Urinary bladder (tissue), 4 donors: ENCODE measurements at places on chromosomes 5 and 9.

- DNase-seq = no peak
Measured at GRCh38 chr5:59276325-59276675, 617.2 kb downstream of the PDE4D start.

- DNase-seq = no peak
Measured at GRCh38 chr5:96783326-96783725, 24.4 kb downstream of the ERAP1 start.

DNA sequence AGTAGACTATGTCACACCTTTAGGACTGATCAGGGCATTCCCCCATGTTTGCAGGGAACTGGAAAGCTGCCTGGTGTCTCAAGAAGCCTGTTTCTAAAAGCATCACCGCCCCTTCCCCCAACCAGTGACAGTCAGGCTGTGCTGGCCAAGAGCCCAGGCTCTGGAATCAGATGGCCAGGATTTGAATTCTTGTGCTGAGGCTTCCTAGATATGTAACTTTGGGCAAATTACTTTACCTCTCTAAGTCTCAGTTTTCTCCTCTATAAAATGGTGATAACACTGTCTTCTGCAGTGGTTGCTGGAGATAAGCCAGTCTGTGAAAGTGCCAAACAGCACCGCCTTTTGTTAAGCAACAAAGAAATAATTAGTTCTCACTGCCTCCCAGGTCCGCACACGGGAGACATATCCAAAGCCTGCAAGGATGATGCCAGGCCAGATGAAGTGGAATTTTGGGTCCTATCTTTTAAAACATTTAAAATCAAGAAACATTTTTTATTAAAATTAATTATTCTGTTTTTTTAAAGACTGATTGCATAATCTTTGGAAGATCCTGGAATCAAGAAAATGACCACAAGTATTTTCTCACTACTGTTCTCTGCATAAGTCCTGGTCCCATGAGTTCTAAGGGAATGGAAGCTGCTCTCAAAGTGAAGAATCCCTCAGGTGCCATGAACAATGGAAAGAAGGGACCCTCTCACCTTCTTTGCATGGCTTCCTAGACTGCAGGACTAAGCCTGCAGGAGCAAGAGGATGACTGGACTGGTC is 13.9 kb downstream of the SLC31A2 start:
- DNase-seq = no peak

- DNase-seq = no peak
Measured at GRCh38 chr9:112433499-112434392, 52.9 kb upstream of the KIAA1958 start.

GRCh38 chr9:77794985-77795384 is 146.9 kb upstream of the GNA14 start:
- DNase-seq = no peak

GRCh38 chr5:82313016-82313415 is 34.9 kb upstream of the RPS23 start:
- DNase-seq = no peak

GRCh38 chr5:129001841-129002526 is 36.7 kb downstream of the SLC27A6 start:
- no peak for DNase-seq

DNA sequence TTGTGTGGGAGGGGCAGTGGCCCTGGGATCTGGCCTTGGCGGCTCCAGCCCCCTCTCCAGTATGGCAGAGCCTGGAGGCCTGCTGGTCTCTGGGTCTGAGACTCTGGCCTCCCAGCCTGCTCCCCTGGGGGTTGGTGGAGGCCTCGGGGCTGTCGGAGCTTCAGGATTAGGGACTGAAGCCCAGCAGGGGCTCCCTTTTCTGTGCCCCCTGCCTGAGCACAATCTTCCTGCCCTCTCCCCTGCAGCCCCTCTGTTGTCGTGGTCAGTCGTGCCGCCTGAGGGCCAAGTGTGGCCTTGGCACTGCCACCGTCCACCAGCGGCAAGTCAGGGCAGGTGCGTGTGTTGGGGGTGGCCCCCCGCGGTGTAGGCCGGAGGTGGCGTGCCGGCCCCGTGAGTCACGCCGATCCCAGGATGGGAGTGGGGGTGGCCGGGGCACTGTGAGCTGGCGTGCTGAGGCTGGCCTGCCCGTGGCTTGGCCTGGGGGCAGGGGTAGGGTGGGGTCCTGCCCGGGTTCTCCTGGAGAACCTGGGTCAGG is 53.6 kb downstream of the RXRA start:
- DNase-seq = no peak

- DNase-seq = no peak
Measured at GRCh38 chr9:89363921-89364665, 45.8 kb downstream of the SECISBP2 start.

GRCh38 chr9:107389617-107390071 is 99.9 kb downstream of the KLF4 start:
- DNase-seq = no peak

- DNase-seq = no peak
Measured at GRCh38 chr5:6772886-6773285, 59.7 kb downstream of the TENT4A start.

DNA sequence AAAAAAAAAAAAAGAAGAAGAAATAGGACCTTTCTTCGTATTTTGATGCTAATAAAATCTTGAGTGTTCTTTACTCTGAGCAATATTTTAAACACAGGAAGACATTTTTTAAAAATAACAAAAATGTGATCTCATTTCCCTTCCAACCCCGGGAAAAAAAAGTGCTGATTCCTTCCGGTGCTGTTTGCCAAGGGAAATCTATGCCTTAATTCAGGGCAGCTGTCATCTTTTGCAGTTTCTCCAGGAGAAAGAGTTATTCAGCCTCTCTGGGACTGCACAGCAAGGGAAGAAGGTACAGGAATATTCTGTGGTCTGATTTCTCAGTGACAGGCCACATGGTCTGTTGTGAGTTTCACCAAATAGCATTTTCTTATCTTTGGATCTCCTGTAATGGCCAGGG is 291.9 kb upstream of the IRX1 start:
- DNase-seq = peak; percentile 33

DNA sequence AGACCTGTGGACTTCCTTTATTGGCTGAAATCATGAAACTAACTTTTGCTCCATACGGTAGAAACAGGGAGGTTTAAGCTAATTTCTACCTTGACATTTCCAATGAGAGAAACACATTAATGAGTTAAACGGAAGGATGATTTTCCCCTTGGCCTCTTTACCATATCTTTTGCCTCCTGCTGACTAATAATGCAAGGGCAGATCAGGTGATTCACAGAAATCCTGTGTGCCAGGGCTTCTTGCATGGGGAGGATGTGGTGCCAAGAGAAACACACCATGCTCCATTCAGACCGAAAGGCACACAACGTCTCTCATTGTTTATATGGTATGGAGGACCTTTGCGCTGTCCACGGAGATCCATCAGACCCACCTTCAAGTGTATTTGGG is 17.4 kb upstream of the PRLR start:
- no peak for DNase-seq

GRCh38 chr5:153445875-153446579 is 44.4 kb upstream of the GRIA1 start:
- DNase-seq = no peak

- no peak for DNase-seq
Measured at GRCh38 chr5:154474396-154475334, 3.4 kb downstream of the HAND1 start.

DNA sequence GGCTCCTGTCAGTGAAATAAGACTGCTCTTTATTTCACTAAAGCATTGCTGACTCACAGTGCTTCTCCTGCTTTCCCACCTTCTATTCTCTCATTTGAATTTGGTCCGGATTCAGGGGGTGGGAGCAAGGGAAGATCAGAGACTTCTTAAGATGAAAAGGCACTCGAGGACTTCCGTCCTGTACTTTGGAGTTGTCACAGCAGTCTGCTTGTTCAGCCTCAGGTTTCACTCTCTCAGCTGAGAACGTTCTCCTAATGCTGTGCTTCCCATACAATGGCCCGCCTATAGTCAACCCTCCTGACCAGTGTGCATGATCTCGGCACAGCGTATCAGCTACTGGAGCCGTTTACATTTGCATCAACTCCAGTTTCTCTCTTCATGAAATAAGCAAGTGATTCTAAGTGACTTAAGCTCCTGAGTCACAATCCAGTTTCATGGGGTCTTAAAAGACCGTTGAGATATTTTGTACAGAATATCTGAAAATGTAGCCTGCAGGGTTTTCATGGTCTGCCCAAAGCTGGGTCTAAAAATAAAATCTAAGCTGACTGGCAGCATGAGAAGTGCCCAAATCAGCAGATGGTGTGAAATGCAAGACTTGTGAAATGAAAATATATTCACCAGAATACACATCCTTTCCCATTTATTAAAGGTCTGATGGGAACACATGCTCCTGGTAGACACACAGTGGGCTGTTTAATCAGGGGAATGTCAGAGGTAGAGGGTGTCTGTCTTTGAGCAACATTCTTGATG is 145.0 kb downstream of the ADCY2 start:
- no peak for DNase-seq

DNA sequence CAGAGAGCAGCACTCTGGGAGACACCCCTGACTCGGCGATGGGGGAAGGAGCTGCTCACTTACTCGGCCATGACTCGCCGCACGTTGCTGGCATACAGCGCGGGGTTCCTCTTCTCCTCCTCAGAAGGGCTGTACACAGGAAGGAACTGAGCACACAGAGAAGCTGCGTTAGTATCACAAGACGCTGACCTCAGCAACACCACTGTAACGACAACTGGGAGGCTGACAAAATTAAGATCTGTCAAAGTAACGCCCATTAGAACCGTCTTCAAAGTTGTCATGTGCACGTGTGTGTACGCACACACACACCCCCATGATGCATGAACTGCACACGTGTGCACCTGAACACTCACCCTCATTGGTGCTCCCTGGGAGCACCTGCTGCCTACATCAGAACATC is 32.1 kb upstream of the SLC6A3 start:
- DNase-seq = no peak

GRCh38 chr5:20522905-20523482 is 535.0 kb upstream of the CDH18 start:
- no peak for DNase-seq

GRCh38 chr5:168039566-168040248 is 251.7 kb upstream of the WWC1 start:
- DNase-seq = no peak

DNA sequence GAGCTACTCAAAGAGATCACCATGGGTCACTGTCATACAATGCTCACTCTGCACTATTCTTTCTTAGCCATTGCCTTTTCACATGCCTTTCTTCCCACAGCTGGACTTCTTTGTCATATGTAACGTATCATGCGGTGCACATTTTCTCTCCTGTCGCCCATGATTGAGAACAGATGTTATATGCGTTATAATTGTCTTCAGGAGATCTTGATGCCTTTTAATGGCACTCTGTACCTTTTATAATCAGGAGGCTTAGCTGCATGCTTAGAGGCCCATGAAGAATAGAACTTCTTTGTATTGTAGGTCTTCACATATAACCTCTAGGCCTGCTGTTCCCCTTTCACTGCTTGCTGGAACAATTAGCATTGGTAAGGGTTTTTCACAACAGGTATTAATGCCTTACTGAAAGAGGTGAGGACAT is 436.1 kb downstream of the CDH10 start:
- DNase-seq = no peak

GRCh38 chr5:147645197-147645596 is 135.3 kb upstream of the DPYSL3 start:
- DNase-seq = no peak

DNA sequence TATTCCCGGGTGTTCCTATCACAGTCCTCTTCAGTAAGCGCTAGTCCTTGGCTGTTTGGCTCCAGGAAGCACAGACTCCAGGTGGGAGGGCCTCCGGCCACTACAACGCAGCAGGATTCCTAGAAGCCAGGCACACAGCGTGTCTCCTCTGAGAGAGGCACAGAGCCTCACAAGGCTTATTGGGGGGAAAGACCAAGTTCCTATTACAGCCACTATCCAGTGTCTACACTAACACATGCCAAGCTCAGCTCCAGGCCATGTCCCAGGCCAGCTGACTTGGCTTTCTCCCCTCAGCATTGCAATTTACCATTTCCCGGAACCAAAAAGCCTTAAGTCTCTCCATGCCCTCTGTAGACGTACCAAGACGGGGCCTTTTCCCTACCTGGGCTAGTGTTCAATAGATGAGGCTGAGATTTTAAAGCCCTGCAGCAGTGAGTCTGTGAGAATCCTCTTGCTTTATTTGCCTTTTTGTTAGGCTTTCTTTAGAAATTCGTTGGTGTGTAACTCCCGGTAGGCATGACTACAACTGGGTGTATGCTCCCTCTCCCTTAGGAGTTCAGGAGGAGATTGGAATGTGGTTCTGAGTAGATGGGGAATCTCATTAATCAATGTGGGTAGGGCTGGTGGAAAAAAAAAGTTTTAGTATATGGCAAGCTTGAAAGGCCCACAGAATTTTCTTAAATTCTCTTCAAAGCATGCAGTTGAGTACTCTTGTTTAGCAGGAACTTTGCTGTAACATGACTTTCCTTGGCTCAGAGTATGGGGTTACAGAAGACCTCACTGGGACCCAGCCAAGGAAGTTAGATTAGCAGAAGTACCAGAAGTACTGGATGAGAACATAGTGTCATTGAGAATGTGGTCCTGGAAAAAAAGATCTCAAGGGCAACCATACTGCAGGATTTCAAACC is 84.3 kb upstream of the SLC1A3 start:
- DNase-seq = no peak

DNA sequence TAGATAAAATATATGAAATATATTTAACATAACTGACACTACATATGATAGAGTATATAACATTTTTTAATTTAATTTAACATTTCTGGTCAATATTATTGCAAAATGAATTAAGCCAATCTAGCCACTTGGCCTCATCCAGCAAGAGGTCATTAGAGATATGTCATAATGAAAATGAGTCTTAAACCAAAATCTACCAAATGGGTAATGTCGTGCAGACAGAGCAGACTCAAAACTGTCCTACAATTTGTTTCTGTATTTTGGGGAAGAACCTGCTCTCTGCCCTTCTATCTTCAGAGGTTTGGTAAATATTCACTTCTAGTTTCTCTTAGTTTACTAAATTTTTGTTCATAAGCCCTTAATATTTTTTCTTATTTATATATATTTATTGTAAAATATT is 61.4 kb downstream of the ARHGEF28 start:
- DNase-seq = no peak

DNA sequence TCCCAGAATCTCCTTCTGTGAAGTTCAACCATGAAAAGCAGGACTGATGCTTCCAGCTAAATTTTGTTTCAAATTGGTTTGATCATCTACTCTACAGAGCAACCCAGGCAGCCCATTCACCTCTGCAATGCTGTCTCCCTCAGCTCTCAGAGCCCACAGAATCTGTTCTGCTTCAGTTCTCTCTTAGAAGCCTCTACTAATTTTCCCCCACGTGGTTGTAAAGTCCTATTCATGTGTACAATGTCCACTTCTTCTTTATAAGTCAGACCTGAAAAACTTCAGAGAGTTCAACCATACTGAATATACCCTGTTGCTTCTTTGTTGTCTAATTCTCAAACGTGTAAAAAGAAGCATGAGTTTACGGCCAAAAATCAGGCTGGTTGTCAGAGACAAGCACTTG is 21.3 kb upstream of the FAM13B start:
- DNase-seq = no peak
